GM12892 (cell line): ENCODE measurements at places on chromosomes 7 and 10.

GRCh38 chr7:45638916-45639315, 64.7 kb downstream of the ADCY1 start:
- no peak for DNase-seq

DNA sequence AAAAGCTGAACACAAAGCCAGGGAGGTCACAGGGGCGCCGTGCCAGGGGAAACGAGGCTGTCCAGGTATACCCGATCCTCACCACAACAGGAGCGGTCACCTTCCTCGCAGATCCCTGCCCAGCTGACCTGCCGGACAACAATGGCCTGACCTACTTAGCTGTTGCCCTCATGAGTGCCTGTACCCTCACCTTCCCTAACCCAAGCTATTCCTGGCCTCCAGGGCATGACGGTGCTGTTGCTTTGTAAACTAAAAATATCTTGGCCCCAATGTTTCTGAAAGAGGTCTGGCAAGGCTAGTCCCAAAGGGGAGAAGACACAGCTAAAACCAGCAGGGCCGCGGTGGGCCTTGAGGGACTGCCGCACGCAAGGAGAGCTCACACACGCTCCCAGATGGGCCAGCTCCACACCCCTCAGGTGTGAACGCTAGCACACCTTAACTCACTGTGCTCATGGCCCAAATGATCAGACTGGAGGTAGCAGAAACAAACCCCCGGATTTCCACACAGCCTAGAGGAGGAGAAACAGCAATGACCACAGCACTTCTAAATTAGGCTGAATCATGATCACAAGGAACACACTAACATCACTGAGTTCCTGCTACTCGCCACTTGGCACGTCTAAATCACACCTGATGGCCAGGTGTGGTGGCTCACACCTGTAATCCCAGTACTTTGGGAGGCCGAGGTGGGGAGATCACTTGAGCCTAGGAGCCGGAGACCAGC, 66.3 kb upstream of the CYTH3 start:
- DNase-seq: no peak

- DNase-seq: no peak
Observed at GRCh38 chr7:142347091-142347490, 89.2 kb upstream of the PRSS58 start.

GRCh38 chr10:12561720-12562119, 212.4 kb downstream of the CAMK1D start:
- DNase-seq: no peak

- DNase-seq: no peak
Observed at GRCh38 chr7:107070710-107071109, 26.2 kb downstream of the PRKAR2B start.

- no peak for DNase-seq
Observed at GRCh38 chr7:139541600-139542307, 18.3 kb downstream of the CLEC2L start.

DNA sequence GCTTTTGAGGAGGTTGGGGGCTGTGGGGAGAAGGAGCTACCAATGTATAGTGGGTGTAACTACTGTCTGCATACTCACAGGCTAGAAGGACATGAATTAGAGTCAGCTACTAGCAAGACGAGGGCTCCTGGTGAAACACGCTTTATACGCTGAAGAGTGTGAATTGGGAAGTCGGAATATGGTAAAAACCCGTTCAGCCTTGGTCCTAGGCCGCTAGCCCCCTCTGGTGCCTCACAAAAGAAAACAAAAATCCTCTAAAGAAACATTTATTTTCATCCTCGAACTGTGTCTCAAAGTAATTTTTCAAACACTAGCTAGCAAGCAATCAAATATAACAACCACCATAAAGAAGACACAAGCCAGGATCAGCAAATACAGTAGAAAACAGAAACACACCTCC, 338.1 kb upstream of the SEMA3C start:
- DNase-seq: no peak

DNA sequence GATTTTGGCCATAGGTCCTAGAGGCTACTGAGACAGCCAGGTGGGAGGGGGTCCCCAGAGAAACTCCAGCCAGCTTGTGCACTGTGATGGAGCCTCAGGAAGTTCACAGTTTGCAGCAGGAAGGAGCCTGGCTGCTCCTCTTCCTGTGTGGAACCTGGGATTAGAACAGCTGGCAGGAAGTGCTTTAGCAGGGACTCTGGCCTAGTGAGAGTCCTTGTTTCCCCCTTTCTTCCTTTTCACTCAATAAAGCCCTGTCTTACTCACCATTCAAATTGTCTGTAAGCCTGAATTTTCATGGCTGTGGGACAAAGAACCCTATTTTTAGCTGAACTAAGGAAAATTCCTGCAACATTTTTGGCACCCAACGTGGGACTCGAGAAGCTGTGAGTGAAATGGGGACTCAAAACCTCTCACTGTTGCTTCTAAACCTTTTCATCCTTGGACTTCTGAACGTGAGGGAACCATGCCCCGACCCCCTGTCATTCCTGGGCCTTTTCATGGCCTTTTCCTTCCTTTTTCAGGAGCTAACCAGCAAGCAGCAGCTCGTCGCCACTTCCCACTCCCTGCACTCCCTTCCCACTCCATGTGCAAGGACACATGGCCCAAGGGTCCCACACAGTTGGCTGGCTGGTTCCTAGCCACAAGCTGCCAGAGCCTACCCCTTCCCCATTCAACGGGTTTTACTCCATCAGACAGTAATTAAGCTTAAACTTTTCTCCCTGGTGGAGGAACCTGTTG, 32.8 kb upstream of the SORCS3 start:
- DNase-seq: no peak

- DNase-seq: no peak
Observed at GRCh38 chr10:75972491-75973276, 541.3 kb downstream of the LRMDA start.
